ENCODE measurements at places on chromosomes 1 and 21. TPM values are rescaled to one million over a fixed set of nuclear protein-coding genes. Genes with fewer than 3 reads are reported as not detected.

- H3K4me1 ChIP-seq, result peaks cover 6% of the 10 kb centered on the region
- H3K27me3 ChIP-seq, result peaks cover 33% of the 10 kb centered on the region
- no peak overlapping the region for H3K27ac ChIP-seq
- no peak overlapping the region for H3K4me3 ChIP-seq
- DNase-seq, result no peak
Observed at GRCh38 chr1:156372265-156372586, 3.2 kb downstream of the RHBG start.

- H3K27ac ChIP-seq, result peak overlapping the region; percentile 40
- H3K27me3 ChIP-seq, result no peaks in the 10 kb centered on the region
- no peak overlapping the region for H3K4me3 ChIP-seq
- H3K36me3 ChIP-seq, result peaks cover 19% of the 10 kb centered on the region
Observed at GRCh38 chr1:212777151-212777550, 14.4 kb downstream of the NSL1 start.

DNA sequence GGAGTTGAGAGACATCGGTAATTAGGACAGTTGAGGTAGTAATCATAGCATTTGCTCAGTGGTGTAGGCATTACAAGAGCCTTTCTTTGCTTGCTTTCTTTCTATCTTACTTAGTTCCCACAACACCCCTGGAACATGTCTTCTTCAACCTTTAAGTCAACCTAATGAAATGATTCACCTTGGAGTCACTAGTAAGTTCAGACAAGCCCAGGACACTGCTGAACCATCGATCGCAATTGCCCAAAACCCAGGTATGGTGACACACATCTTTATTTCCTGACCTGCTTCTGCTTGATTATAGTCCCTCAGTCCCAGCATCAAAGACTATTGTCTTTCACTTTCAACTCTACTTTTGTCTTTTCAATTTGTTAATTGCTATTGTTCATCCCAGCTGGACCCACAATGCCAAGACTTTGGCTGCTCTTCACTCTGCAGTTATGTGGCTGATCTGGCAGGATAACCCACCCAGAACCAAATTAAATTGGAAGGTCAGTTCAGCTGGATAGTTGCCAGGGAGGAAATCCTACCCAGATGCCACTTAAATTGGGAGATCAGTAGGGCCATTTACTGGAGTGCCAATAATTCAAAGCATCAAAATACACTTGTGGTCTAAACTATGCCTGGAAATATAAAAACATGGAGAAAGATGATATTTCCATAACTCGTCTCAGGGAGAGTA is 272.9 kb downstream of the RWDD3 start:
- no peaks in the 10 kb centered on the region for H3K36me3 ChIP-seq
- H3K27ac ChIP-seq, result no peak overlapping the region
- no peaks in the 10 kb centered on the region for H3K4me1 ChIP-seq
- no peak for DNase-seq
- no peak overlapping the region for H3K4me3 ChIP-seq
- no peaks in the 10 kb centered on the region for H3K27me3 ChIP-seq

- no peaks in the 10 kb centered on the region for H3K36me3 ChIP-seq
- no peaks in the 10 kb centered on the region for H3K4me1 ChIP-seq
- no peak overlapping the region for H3K27ac ChIP-seq
Observed at GRCh38 chr1:175725684-175726083, 17.7 kb downstream of the TNR start.

- no peaks in the 10 kb centered on the region for H3K4me1 ChIP-seq
- H3K27ac ChIP-seq, result no peak overlapping the region
- DNase-seq, result peak; percentile 30
- no peaks in the 10 kb centered on the region for H3K36me3 ChIP-seq
- no peak overlapping the region for H3K4me3 ChIP-seq
- no peaks in the 10 kb centered on the region for H3K27me3 ChIP-seq
Observed at GRCh38 chr1:72845381-72845780, 563.0 kb upstream of the NEGR1 start.

Gene RUNX3
- not detected for total RNA-seq

- H3K4me3 ChIP-seq, result no peak overlapping the region
- H3K36me3 ChIP-seq, result no peaks in the 10 kb centered on the region
- H3K27me3 ChIP-seq, result peaks cover 11% of the 10 kb centered on the region
- H3K4me1 ChIP-seq, result peaks cover 7% of the 10 kb centered on the region
Observed at GRCh38 chr1:25199819-25200620, 32.3 kb downstream of the SYF2 start.

Gene KCNQ4
- not detected for total RNA-seq

DNA sequence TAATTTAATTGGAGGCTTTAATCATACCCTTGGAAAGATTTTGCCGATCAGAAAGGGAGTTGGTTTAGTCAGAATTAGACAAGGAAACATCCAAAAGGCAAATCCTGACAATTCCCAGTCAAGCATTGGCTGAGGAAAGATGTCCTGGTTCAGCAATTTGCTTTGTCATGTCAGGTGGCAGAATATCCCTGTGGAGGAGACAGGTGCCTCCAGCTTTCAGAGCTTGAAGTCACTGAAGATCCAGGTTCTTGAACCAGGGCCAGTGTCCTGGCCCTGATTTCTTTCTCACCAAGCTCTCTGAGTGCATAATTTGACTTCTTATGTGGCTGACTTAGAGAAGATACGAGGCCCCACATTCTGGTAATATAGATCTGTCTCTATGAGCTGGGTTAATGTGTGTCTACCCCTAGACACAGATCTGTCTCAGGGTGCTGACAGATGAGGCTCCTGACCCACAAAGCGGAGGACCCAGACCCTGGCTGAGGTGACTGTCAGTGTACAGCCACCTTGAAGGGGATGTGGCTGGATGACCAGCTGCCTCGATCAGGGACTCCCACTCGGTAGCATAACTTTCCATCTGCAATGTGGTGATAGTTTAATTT is 118.9 kb downstream of the HHAT start:
- DNase-seq, result no peak
- H3K4me3 ChIP-seq, result no peak overlapping the region
- peaks cover 44% of the 10 kb centered on the region for H3K27me3 ChIP-seq
- peaks cover 11% of the 10 kb centered on the region for H3K4me1 ChIP-seq

GRCh38 chr1:247296599-247297180 is 35.0 kb downstream of the ZNF496 start:
- H3K27ac ChIP-seq, result no peak overlapping the region
- H3K4me1 ChIP-seq, result no peaks in the 10 kb centered on the region
- no peak overlapping the region for H3K4me3 ChIP-seq
- H3K27me3 ChIP-seq, result no peaks in the 10 kb centered on the region

Gene SOAT1
- total RNA-seq, result 28.4 TPM

Gene KIAA0040
- total RNA-seq, result 26.7 TPM

DNA sequence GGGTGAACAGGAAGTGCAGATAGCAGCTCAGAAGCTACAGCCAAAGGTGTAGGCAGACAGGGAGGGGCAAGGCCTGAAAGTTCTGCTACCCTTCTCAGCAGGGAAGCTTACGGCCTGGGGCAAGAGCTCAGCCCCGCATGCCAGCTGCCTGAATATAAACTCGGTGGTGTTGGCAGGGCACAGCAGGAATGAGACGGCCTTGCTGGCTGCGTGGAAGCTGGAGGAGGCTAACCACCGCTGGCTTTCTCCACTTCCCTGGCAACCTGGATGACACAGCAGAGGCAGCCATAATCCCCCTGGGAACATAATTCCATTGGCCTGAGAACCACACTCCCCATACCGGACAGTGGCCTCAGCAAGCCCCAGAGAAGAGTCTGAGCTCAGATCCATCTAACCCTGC is 81.9 kb upstream of the PRRC2C start:
- peak; percentile 81 for DNase-seq
- H3K4me3 ChIP-seq, result no peak overlapping the region
- no peaks in the 10 kb centered on the region for H3K36me3 ChIP-seq
- H3K27me3 ChIP-seq, result no peaks in the 10 kb centered on the region

- no peaks in the 10 kb centered on the region for H3K27me3 ChIP-seq
- peaks cover 19% of the 10 kb centered on the region for H3K4me1 ChIP-seq
Observed at GRCh38 chr1:35454616-35455015, 102.6 kb downstream of the KIAA0319L start.

Gene LRRC39
- total RNA-seq, result 0.65 TPM

DNA sequence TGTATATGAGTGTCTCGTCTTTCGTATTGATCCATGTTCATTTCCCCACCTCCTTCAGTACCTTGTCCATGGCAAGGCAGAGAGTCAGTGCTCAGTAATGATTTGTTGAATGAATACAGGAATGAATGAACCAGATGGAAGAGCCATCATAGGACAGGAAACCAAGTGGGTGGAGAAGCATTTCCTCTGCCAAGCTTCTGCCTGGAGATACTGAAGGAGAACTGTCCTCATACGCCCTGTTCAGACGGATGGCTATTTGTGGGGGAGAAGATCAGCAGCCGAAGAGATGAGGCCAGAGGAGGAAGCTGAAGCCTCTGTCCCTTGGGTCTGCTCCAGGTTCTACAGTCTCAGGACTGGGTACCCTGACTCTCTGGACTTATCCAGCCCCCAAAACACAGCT is 5.8 kb downstream of the FAM43B start:
- H3K4me3 ChIP-seq, result no peak overlapping the region
- H3K36me3 ChIP-seq, result no peaks in the 10 kb centered on the region
- peaks cover 21% of the 10 kb centered on the region for H3K27me3 ChIP-seq
- no peak overlapping the region for H3K27ac ChIP-seq
- H3K4me1 ChIP-seq, result no peaks in the 10 kb centered on the region

Gene S100A3
- 85.7 TPM for total RNA-seq

GRCh38 chr1:6273380-6273891 is 12.5 kb upstream of the GPR153 start:
- H3K36me3 ChIP-seq, result peaks cover 16% of the 10 kb centered on the region
- no peak overlapping the region for H3K27ac ChIP-seq
- H3K4me1 ChIP-seq, result no peaks in the 10 kb centered on the region
- H3K27me3 ChIP-seq, result no peaks in the 10 kb centered on the region

- H3K27me3 ChIP-seq, result no peaks in the 10 kb centered on the region
- no peak for DNase-seq
- H3K4me1 ChIP-seq, result no peaks in the 10 kb centered on the region
- H3K4me3 ChIP-seq, result no peak overlapping the region
- peaks cover 57% of the 10 kb centered on the region for H3K36me3 ChIP-seq
Observed at GRCh38 chr21:46347203-46347550, 23.2 kb downstream of the PCNT start.

Gene CFHR1
- not detected for total RNA-seq

Gene MARK1
- total RNA-seq, result 12.9 TPM

Gene PAQR6
- total RNA-seq, result 21.5 TPM

DNA sequence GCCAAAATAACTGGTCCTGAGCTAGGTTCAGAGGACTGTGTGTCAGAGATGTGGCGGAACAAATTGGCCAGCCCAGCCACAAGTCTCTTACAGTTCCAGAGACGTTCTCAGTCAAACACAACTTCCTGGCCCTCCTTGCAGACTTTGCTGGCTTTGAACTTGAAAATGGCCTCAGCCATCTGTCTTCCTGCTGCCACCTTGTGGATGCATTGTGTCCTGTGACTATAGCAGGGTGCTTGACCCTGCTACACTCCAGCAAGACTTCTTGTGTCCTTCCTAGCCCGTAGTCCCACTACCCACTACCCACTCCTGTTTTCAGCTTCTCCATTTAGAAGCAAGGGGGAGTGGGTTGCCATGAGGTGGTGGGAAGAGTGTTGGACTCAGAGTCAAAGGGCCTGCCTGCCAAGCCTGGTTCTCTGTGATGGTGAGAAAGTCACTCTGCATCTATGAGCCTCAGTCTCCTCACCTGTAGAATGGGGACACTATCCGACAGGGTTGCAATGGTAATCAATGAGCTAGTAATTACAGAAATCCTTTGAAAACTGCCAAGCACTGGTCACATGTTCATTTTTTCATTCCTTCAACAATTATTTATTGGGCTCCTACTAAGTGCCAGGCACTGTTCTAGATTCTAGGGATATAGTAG is 109.9 kb downstream of the IGSF21 start:
- no peaks in the 10 kb centered on the region for H3K36me3 ChIP-seq
- H3K4me3 ChIP-seq, result no peak overlapping the region
- no peaks in the 10 kb centered on the region for H3K4me1 ChIP-seq
- peaks cover 42% of the 10 kb centered on the region for H3K27me3 ChIP-seq
- DNase-seq, result peak; percentile 30

DNA sequence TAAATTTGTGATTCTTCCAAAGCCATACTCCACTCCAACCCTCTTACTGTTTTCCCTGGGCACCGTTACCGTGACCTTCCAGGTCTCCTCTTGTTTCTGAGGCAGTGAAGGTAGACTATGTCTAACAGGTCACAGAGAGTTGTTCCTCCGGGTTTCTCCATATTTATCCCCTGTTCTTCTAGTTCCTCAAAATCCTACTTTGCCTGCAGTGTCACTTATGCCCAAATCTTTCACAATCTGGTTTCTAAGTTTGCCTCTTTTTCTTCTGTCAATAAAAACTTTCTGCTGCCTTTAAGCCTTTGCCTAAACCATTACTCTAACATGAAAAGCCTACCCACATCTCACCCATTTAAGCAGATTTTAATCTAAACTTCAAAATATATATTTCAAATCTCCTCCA is 87.7 kb downstream of the C4BPA start:
- no peaks in the 10 kb centered on the region for H3K27me3 ChIP-seq
- H3K36me3 ChIP-seq, result no peaks in the 10 kb centered on the region
- no peak for DNase-seq
- no peak overlapping the region for H3K27ac ChIP-seq

Gene NBPF20
- total RNA-seq, result 8.5 TPM

- peaks cover 48% of the 10 kb centered on the region for H3K4me1 ChIP-seq
- no peak overlapping the region for H3K27ac ChIP-seq
- no peaks in the 10 kb centered on the region for H3K27me3 ChIP-seq
- DNase-seq, result no peak
Observed at GRCh38 chr1:165837838-165838364, 10.5 kb downstream of the UCK2 start.

Gene HAX1
- 295 TPM for total RNA-seq

DNA sequence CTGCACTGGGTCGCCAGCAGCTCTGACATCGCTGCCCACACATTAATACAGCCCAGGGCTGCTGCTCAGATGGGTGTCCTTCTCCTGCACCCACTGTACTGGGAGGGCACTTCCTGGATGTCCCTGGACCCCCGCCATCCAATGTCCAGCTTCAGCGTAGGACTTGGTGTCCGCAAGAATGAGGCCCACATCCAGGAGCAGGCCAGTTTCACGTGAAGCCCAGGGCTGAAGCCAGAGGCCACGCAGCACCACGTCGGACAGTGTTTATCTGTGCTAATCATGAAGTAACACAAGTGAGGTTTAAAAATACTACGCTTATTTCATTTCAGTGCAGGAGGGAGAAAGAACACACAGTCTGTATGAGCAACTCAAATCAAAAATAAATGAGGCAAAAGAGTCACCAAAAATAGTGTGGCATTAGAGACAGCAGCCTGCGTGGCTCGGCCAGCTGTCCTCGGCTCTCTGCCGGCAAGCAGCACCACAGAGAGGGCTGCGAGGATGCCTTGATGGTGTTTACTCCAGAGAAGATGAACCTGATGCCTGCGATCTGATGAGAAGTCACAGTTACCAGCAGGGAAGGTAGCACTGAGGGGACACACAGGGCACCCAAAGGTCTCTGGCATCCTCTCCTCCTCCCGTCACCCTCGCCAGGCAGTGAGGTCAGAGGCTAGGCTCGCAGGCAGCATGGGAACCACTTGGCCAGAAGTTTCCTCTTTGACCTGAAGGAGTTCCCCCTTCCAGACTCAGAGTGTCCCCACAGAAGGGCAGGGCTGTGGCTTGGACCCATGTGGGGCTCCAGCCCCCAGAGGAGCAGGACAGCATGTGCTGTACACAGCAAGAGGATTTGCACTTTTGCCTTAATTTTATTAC is 22.1 kb upstream of the NPHP4 start:
- no peak for DNase-seq
- peaks cover 11% of the 10 kb centered on the region for H3K4me1 ChIP-seq
- no peaks in the 10 kb centered on the region for H3K36me3 ChIP-seq
- no peak overlapping the region for H3K4me3 ChIP-seq

- no peak for DNase-seq
- no peak overlapping the region for H3K27ac ChIP-seq
- peaks cover 6% of the 10 kb centered on the region for H3K36me3 ChIP-seq
- peaks cover 27% of the 10 kb centered on the region for H3K4me1 ChIP-seq
Observed at GRCh38 chr1:78718566-78718965, 68.9 kb downstream of the IFI44 start.

Data from MCF 10A (cell line).